ENCODE measurements at places on chromosomes 2 and 18.

DNA sequence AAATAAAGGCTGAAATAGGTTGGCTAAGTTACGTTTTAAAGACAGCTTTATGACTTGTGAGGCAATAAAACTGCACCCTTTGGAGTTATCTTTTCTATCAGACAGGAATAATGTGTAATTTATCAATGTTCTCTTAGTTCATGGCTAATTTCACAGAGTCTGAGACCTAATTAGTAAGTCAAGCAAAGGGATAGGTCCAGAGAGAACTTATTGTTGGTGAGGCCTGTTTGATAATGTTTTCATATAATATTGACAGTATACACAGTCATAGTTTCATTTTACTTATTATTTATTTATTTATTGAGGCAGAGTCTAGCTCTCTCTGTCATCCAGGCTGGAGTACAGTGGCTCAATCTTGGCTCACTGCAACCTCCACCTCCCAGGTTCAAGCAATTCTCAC lies 1.9 kb upstream of the IL36RN start:
- DNase-seq: no peak

DNA sequence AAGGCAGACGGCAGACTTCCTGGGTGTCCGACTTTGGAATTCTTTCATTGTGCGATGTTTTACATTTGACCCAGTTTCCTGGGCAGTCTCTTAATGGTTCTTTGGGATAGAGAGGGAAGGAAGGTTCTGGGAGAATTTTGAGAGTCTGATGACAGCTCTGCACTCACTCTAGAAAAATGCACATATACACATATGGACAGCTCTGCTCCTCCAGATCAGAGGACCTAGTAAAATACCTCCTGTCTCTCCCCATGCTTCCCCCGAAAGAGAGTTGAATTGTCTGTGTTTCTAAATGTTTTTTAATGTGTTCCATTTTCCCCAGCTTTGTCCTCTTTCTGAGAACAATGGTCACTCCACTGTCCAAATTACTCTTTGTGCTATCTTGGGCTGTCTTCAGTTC lies 102.0 kb upstream of the CXCR4 start:
- no peak for DNase-seq

GRCh38 chr2:41836948-41837347 lies 210.9 kb upstream of the PKDCC start:
- no peak for DNase-seq

- no peak for DNase-seq
Measured at GRCh38 chr2:235856151-235856854, 311.9 kb downstream of the GBX2 start.

GRCh38 chr2:234348081-234348480 lies 148.8 kb downstream of the ARL4C start:
- no peak for DNase-seq

DNA sequence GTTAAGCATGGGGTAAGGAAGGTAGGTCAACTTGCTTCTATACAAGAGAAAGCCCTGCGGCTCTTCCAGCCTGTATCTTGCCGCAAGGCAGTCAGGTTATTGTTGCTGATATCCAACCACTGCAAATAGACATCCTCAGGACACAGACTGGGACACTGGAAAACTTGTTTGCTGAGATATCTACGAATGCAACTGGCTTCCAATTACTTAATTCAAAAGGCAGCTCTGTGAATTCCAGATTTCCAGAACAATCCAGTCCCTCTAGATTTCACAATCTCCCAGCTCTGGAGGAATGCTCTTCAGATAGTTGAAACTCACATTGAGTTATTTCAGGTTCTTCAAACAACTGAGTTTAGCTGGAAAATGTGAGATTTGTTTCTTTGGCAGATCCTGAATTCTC lies 34.6 kb upstream of the SP9 start:
- DNase-seq: no peak

GRCh38 chr18:23257137-23257536 lies 121.9 kb downstream of the CABLES1 start:
- no peak for DNase-seq

- no peak for DNase-seq
Measured at GRCh38 chr2:154603682-154604081, 94.8 kb upstream of the KCNJ3 start.

DNA sequence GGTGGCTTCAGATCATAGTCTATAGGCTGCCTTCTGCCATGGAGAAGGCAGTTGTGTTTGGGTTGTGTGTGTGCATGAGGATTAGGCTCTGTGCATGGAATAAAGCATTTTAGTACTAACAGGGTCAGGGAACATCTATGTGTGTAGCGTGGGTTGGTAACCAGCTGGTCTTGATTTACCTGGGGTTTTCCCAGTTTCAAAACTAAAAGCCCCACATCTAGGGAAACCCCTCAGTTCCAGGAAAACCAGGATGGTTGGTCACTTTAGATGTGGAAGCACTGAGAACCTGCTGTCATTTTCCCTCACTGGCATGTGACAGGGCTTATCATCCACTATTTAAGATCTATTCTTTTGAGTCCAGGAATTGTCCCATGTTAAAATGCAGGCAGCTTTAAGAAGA lies 116.3 kb downstream of the POLE4 start:
- no peak for DNase-seq

DNA sequence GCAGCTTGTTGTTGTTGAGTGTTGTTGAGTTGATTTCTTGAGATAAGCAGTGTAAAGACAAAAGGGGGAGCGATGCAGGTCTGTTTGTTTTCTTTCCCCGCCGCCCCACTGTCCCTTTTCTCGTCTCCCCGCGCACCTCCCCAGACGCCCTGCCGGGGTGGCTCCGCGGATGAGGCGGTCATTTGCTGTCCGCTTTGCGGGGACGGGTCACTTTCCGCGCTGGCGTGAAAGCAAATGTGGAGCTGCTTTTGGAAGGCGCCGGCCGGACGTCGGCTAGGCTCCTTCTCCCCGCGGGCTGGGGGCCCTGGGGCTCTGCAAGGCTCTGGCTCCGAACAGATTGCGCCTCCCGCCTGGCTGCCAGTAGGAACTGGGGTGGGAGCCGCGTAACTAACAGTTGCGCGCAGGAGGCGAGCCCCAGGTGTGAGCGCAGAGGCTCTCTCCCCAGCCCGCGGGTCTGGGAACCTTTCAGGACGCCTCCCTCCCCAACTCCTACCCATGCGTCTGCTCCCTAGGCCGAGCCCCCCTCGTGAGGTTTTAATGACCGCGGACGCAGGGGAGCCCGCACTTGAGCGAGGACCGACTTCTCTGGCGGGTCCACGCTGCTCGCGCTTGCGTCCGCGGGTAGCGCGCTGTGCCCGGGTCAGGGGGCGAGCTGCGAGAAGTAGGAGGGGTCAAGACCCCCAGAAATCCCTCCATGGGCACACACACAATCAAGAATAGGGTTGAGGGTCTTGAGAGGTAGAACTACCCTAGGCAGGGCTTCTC lies 146.6 kb downstream of the MEIS1 start:
- no peak for DNase-seq

GRCh38 chr2:228669690-228670089 lies 488.2 kb upstream of the SPHKAP start:
- no peak for DNase-seq

GRCh38 chr2:3575534-3576262 lies 638 bp downstream of the RPS7 start:
- DNase-seq: peak; percentile 17

DNA sequence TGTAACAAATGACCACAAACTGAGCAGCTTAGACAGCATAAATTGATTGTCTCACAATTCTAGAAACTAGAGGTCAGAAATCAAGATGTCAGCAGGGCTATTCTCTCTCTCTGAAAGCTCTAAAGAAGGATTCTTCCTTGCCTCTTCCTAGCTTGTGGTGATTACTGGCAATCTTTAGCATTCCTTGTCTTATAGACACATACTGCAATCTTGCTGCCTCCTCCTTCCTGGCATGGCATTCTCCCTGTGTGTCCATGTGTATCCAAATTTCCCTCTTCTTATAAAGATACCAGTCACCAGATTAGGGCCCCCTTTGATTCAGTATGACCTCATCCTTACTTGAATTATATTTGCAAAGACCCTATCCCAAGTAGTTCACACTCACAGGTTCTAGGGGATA lies 2.3 kb downstream of the ASB3 start:
- DNase-seq: no peak

DNA sequence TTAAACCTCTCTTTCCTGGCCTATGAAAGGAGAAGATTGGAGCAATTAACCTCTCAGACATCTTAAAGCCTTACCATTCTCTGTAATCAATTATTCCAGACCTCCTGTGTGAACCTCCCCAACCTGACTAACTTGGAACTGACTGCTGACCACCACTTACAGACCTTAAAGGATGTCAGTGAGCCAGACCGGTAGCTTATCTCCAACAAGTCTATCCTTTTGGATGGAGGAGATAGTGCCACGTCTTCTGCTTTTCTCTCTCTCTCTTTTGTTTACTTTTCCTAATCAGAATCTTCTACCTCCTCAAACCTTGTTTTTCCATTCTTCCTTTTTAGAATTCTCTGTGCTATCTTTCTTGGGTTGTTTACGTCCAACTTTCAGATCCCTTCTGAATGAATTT lies 57.2 kb downstream of the LRRTM1 start:
- no peak for DNase-seq

- no peak for DNase-seq
Measured at GRCh38 chr2:8659092-8659734, 22.6 kb upstream of the ID2 start.

DNA sequence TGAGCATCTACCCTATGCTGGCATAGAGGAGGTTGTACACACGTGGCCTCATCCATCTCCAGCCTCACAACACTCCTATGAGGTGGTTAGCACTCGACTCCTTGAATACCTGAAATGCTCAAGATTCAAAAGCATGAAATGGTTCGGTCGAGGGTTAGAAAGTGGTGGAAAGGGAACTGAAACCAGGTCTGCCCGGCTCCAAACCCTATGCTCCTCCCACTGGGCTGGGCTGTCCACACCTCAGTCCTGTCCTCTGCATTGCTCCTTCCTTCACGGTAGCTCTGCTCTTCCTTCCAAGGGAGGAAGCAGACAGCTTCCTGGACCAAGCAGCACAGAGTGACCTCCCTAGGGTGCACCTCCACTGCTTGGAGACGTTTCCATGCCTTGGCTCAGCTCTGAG lies 565.2 kb upstream of the ID2 start:
- no peak for DNase-seq

- no peak for DNase-seq
Measured at GRCh38 chr2:218888341-218888740, 7.7 kb downstream of the WNT10A start.

DNA sequence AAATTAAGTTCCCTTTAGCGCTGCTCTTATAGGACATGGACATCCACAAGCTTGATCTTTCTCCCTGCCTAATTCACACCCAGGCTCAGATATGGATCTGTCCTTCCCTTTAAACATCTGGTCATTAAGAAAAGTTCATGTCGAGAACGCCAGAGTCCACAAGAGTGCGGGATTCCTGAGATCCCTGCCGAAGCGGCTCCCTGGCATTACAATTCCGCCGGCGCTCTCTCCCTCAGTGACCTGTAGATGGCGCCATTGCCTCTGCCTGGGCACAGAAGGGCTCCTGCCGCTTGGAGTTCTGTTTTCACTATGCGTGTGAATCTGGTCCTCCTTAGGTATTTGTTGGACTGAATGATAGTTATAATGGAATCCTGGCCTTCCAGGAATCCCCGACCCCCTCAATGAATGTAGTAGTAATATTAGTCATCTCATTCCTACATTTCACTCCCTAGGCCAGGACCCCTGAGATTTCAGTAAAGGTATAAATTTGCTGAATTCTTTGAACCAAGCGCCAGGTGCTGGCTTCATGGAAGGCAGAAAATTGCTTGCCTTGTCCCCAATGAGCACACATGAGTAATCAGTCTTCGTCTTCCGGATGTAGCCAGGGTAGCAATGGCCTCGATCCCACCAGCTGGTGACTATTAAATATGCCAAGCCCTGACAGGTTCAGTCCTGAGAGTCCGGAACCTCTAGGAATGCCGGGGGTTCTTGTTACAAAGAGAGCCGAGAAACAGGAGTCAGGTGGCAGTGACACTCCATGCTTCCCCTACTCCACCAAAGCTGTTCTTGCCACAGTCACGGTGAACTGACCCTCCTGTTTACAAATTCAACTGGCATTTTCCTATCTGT lies 26.4 kb upstream of the CD207 start:
- peak; percentile 47 for DNase-seq

- DNase-seq: no peak
Measured at GRCh38 chr18:8871489-8871888, 166.1 kb downstream of the MTCL1 start.

DNA sequence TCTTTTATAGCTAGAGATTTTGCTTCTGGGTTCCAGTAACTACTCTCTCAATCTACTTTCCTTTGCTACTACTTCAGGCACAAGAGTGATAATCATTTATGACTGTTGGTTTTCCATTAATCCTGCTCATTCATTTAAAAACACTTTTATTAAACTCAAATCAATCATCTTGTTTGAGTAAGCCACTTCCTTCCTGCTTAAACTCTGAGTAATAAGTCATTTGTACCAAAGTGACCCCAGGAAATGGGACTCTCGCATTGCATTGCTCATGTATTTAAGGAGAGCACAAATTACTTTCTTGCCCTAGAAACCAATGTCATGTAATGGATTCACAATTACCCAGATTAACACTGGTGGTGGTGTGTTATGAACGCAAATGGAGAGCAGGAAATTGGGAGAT lies 270.7 kb upstream of the HNMT start:
- no peak for DNase-seq

DNA sequence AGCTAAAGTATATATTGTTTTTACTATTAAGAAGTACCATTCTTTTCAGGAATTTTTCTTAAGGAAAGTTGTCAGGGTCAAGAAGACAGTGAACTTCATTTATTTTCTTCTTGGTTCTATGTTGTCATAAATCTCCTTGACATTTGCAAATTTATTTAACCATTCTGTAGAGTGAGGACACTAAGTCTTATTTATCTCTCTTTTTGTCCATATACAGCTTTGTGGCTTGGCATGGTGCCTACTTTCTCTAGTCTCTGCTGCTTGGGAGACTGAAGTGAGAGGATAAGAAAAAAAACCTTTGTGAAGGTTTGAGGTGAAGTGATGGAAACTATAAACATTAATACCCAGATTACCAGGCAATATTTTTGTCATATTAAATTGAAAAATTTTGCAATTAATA lies 1389.4 kb downstream of the SUCLG1 start:
- DNase-seq: no peak

- DNase-seq: no peak
Measured at GRCh38 chr2:88637464-88637863, 10.2 kb upstream of the EIF2AK3 start.

GRCh38 chr18:63177919-63178821 lies 141.4 kb downstream of the BCL2 start:
- DNase-seq: no peak

DNA sequence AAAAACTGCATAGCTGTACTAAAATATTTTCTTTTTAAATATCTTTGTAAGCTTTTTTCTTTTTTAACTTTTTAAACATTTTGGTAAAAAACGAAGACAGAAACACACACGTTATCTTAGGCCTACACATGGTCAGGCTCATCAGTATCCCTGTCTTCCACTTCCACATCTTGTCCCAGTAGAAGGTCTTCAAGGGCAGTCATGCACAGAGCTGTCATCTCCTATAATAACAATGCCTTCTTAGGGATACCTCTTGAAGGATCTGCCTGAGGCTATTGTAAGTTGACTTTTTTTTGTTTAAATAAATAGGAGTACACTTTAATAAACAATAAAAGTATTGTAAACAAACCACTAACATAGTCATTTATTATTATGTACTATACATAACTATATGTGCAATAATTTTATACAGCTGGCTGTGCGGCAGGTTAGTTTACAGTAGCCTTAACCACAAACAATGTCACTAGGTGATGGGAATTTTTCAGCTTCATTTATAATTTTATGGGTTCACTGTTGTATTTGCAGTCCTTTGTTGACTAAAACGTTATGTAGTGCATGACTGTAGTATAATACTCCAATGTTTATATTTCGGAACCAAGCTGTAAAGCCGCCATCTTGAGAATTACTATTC lies 124.4 kb downstream of the MAP4K4 start:
- no peak for DNase-seq

- DNase-seq: no peak
Measured at GRCh38 chr2:239775623-239776435, 249.3 kb downstream of the NDUFA10 start.
